Transverse colon (tissue), 4 donors: ENCODE measurements at places on chromosomes 5 and 9. TPM values are rescaled to one million over a fixed set of nuclear protein-coding genes. Genes with fewer than 3 reads are reported as not detected.

- no peak for DNase-seq
Measured at GRCh38 chr5:150598821-150599273, 41.6 kb upstream of the SYNPO start.

The MLANA gene
- total RNA-seq: not detected

The FCHO2 gene
- total RNA-seq: 31.9 TPM

The BRD9 gene
- 41.9 TPM for total RNA-seq

The ARHGEF37 gene
- 21.7 TPM for total RNA-seq
